ENCODE measurements at places on chromosomes 7 and 10.

DNA sequence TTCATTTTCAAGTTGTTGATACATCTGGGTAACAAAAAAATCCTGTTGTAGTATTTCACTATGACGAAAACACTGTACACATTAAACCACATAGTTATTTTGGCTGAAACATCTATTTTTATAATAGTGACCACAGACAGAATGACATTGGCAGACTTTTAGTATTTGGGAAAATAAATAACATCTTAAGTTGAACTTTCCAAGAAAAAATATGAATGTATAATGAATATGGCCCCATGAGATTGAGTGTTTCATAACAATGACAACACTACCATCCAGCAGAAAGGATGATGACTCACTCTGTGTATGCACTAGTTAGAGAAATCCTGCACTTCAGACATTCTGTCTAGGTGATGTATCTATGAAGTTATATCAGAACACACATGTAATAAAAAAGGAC, 118.1 kb downstream of the SEMA3D start:
- peak; percentile 31 for DNase-seq

DNA sequence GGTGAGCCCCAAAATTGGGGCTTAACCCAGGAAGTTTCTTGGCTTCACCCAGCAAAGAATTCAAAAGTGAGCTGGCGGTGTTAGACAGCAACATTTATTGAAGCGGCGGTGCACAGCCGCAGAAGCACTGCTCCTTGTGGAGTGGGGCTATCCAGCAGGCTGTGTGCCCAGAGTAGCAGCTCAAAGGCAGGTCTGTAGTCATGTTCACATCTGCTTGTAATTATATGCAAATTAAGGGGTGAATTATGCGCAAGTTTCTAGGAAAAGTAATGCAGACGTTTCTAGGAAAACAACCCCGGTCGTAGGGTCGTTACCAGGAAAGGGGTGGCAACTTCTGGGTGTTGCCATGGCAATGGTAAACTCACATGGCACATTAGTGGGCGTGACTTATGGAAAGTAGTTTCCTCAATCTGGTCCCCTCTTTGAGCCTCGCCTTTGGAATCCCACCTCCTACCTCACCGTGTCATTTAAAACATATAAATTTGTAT, 13.7 kb upstream of the KBTBD2 start:
- peak; percentile 54 for DNase-seq

- DNase-seq = no peak
These were observed 19.9 kb downstream of the CPA1 start for GRCh38 chr7:130400120-130400572.

- DNase-seq = no peak
These were observed 386.5 kb upstream of the ETV1 start for GRCh38 chr7:14375998-14376397.

GRCh38 chr10:113720386-113720785, 31.1 kb upstream of the PLEKHS1 start:
- no peak for DNase-seq

GRCh38 chr7:73960548-73960947, 67.4 kb upstream of the ELN start:
- DNase-seq = peak; percentile 9

DNA sequence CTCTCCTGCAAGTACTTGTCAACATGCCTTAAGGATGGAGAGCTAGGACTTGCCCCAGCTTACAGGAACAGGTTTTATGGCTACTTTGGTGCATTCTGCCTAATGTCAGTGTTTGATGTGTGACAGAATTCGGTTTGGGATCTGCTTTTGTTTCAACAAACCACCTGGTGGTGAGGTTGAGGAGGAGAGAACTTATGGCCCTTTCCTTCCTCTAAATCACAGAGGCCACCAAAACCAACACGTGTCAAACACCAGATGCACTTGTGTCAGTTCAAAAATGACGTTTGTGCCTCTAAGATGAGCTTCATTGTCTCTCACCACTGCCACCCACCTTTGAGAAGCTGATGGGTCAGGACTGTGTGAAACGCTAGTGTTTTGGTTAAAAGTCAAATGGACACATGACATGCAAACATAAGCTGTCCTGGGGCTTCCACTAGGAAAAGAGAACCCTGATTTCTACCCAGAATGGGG, 83.9 kb downstream of the OSBPL3 start:
- no peak for DNase-seq

DNA sequence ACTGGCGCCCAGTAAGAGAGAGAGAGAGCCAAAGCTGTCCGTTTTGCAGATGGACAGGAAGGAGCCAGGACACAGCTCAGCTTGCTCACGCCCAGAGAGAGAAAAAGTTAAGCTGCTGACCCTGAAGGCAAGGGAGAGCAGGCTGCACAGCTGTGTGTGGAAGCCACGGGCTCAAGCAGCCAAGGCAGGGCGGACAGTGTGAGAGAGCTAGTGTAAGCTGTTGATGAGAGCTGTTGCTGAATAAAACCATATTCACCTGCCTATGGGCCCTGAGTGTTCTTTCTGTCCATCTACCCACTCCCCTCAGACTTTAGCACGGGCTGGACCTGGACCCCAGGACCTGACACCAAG, 5.4 kb downstream of the INMT start:
- no peak for DNase-seq

GRCh38 chr10:34916314-34916713, 101.2 kb upstream of the PARD3 start:
- peak; percentile 69 for DNase-seq

GRCh38 chr7:149765399-149766121, 7.8 kb downstream of the ZNF467 start:
- DNase-seq = no peak

DNA sequence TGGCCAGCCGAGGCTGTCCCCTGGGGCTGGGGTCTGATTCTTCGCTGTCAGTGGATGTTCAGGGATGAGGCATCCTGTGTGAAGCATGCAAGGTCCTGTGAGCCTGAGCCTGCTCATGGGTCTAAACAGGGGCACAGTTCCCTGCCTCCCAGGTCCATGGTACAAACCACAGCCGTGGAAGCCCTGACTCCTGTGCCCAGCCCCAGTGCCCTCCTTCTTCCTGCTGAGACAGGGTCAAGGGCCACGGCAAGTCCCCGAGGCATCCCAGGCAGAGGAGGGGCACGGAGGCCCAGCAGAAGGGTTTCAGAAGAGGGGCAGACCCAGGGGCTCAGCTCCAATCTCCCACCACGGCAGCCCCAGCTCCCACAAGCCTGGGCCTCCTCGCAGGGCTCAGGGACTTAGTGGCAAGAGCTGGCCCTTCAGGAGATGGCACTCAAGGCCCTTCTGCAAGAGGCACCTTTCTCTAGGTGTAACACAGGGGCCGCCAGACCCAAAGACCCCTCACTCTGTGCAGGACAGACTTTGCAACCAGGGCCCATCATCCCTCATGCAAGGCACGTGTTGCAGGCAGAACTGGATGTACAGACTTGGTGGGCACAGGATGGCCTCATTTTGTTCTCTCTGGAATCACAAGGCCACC, 248.8 kb downstream of the TCERG1L start:
- no peak for DNase-seq

GRCh38 chr7:2724453-2725177, 36.6 kb downstream of the AMZ1 start:
- no peak for DNase-seq

GRCh38 chr10:106935978-106936451, 228.5 kb downstream of the SORCS1 start:
- DNase-seq = no peak

DNA sequence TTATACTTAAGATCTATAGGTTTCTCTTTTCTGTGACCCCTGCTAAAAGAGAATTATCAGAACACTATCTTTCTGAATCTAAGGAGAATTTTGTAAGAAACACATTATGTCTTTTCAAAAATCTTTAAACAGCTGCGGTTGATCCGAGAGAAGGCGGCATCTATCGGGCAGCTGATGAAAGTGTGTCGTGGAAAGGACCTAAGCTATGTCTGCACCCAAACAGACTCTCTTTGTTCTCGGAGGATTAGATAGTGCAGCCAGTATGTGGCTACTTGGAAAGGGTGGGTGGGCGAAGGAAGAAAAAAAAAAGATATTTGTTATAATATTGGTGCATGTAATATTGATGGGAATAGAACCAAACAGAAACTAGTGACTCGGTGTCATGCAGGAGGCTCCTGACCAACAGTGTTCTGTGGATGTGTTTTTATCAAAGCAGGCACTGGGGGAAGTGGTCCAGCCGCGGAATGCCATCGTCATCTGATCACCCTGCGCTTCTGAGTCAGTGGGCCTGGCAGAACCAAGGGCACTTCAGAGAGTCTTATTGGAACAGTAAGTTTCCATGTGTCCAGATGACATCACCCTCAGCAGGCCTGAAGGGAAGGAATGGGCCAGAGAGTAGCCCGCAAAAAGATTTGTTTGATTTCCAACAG, 509.7 kb upstream of the AKR1E2 start:
- peak; percentile 56 for DNase-seq

GRCh38 chr7:94284104-94284503, 110.6 kb upstream of the COL1A2 start:
- no peak for DNase-seq

GRCh38 chr10:5927306-5927705, 37.3 kb downstream of the FBH1 start:
- no peak for DNase-seq

DNA sequence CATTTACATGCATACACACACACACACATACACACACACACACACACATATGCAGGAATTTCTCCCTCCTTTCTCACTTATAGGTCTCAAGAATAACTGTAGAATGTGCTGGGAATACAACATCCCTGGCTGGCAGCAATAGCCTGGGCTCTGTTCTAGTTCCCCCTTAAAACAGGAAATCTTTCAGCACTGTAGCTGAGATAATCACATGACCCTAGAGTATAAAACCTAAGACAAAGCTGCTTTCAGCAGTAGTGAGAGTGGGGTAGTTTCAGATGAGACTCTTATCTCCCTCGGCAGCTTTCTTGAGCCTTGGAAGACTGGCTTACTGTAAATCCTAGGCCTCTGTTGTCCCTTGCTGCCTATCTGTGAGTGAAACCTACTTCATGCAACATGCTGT, 137.4 kb upstream of the AKR1E2 start:
- no peak for DNase-seq

GRCh38 chr7:99997545-99998137, 17.8 kb upstream of the ZKSCAN1 start:
- peak; percentile 31 for DNase-seq

DNA sequence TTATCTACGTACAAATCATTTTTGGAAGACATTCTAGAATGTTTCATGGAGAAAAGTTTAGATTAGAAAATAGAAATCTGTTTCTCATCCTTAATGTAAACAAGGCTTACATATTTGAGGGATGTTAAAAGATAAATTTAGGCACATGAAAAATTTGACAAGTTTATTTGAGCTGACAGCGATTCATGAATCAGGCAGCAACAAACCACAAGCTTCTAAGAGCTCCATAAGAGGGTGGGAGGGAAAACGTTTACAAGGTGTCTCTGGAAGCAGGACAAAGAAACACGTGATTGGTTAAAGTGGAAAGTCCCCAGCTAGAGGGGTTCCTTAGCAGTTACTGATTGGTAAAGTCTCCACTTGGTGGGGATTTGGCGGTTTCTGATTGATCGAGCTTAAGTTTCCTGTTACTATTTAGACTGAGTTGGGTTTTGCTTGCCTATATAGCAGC, 228.9 kb upstream of the PITRM1 start:
- peak; percentile 77 for DNase-seq

DNA sequence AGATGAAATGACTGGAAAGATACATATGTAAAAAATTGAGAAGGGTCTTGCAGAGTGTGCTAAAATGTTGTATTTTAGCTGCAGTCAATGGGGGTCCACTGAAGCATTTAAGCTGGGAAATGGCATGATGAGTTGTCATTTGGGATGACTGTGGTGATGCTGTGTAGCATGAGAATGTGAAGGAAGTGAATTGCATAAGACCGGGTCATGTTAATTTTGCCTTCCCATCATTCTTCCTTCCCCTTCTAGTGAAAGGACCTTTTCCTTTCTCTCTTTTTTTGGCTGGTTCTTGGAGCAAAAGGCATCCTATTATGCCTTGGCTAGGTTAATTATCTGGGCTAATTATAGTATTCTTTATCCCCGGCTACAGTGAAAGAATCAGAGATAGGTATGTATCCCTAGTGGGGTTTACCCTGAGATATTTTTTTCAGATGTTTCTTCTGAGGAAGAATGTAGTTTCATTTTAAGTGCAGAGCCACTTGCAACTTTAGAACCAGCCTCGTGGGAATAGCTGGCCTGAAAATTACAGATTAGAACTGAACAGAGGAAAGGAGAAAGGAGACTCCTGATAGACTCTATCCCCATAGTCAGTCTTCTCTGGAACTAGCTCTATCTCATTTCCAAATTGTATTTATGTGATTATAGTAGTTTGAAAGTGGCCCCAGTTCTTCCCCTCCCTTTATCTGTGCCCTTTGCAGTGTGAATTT, 93.6 kb downstream of the HGF start:
- DNase-seq = no peak

GRCh38 chr10:77251297-77252013, 386.2 kb downstream of the KCNMA1 start:
- DNase-seq = peak; percentile 56

DNA sequence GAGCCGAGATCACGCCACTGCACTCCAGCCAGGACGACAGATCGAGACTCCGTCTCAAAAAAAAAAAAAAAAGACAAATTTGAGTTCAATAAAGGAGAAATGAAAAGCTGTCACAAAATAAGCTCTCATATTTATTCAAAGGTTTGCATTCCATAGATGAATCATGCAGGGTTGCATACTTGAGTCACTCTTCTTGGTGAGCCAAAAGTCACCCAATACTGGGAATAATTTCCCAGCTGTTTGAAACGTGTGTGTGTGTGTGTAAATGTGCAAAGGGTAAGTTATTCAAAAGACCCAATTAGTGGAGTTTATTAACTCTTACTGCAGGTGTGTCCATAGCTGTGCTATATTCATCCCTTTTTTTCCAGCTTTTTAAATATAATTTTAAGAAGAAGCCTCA, 297.7 kb downstream of the CCDC3 start:
- DNase-seq = peak; percentile 79

GRCh38 chr10:59350558-59350957, 11.8 kb downstream of the FAM13C start:
- DNase-seq = no peak

- peak; percentile 40 for DNase-seq
These were observed 2.9 kb downstream of the INPP5A start for GRCh38 chr10:132540456-132540855.

GRCh38 chr10:85003083-85003482, 674.7 kb downstream of the CCSER2 start:
- peak; percentile 88 for DNase-seq

DNA sequence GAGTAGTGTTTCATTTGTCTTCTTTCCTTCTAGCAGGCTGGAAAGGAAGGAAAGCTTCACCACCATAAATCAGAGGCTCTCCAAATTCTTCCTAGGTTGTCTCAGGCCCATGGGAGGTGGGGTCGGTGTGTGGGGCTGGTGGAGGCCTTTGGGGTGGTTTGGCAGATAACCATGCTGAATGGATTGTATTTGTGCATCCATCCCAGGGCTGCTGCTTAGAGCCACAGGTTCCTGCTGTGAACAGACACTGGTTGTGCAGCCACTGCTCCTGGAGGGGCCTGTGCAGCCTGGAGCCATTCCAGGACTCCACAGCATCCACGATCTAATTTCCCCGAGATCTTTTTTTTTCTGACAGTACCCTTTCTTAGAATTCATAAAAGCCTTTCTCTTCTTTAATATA, 741.8 kb downstream of the SUGCT start:
- DNase-seq = no peak

DNA sequence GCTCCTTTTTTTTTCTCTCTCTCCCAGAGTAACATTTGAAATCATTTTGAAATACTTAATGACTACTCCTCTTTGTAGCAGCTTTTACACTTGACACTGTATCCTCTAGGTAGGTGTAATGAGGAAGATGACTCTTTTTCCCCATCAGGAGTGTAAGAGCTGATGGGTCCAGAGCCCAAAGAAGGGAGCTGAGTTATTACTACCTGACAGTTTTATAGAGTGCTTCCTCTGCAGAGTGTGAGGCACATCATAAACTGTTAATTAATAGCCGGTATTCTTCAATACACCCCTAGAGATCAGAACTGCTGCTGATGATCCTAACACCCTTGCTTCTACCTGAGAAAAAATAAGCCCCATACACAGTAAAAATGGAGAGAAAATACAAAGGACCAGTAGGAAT, 279.8 kb upstream of the SEMA3A start:
- DNase-seq = no peak

Measured in kidney tubule cell (primary cell).